ENCODE measurements at places on chromosomes 1 and 21. TPM values are rescaled to one million over a fixed set of nuclear protein-coding genes. Genes with fewer than 3 reads are reported as not detected.

The LCK gene
- total RNA-seq = 0.43 TPM

DNA sequence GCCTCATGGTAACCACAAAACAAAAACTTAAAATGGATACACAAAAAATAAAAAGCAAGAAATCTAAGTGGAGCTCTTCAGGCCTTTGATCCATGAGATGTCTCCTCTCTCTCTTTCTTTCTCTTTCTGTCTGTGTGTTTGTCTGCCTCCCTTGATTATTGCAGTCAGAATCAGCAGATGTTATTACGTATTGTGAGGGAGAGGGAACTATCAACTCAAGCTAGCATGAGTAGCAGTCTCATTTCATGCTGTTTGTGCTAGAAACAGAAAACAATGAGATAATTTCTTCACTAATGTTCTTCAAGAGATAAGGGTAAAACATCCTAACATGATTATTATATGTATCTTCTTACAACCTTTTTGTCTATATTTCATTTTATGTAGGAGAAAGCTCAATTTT lies 103.7 kb upstream of the PDC start:
- DNase-seq = no peak

GRCh38 chr1:65229754-65230339 lies 79.5 kb upstream of the DNAJC6 start:
- no peak for DNase-seq

- no peak for DNase-seq
These were observed 17.0 kb downstream of the RRP1B start for GRCh38 chr21:43676391-43676790.

DNA sequence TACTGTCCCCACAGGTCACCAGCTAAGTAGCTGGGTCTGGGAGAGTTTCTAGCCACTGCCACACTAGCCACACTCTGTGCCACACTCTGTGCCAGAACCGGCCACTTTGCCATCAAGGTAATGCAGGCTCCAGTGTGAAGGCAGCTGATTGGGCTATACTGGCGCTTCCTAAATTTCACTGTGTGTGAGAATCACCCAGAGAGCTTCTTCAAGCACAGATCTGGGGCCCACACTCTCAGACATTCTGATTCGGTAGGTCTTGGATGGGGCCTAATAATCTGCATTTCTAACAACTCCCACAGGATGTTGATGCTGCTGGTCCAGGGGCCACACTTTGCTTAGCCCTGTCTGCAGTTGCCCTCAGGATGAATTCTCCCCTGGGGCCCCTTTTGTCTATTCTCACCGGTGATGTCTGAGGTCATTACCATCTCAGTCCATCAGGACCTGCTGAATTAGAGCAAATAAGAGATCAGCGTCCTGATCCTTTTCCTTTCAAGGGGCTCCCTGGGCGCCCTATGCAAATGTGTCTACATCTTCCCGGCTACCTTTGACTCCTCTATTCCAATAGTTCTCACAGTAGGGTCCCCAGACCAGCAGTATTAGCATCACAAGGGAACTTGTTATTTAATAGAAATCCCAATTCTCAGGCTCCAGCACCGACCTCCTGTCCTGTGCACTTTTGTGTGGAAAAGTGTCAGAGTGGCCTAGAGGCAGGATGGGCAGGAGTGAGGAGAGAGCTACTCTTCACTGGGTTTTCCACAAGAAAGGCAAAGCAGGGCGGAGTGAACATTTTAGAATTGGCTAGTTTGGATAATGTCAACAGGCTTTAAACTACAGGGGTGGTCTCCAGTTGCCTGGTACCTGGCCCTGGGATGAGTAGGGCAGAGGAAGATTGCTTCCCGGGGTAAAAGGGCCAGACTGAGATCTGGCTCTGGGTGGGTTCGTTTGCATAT lies 24.7 kb upstream of the LRRN2 start:
- no peak for DNase-seq

GRCh38 chr21:33824156-33824941 lies 91.3 kb downstream of the ATP5PO start:
- no peak for DNase-seq

DNA sequence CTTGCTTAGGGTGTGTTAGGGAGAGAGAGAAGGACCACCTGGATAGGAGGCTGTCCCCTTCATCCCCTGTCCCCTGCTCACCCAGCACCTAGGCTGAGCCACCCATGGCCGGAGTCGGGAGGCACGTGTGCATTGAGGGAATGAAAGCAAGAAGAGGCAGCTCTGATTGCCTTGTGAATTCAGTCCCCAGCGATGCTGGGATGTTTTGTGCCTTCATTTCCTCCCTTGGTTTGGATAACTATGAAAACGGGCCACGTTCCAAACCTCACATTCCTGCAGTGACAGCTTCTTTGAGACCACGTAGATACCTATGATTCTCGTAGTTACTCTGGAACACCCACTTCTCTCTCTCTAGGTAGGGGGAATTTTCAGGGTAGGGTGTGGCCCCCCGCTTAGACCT lies 67.1 kb downstream of the MAN1C1 start:
- no peak for DNase-seq

Measured in fibroblast of villous mesenchyme (primary cell).